ENCODE measurements at places on chromosomes 13 and 19.

- DNase-seq, result no peak
Observed at GRCh38 chr19:41299046-41299754, 10.8 kb upstream of the CCDC97 start.

DNA sequence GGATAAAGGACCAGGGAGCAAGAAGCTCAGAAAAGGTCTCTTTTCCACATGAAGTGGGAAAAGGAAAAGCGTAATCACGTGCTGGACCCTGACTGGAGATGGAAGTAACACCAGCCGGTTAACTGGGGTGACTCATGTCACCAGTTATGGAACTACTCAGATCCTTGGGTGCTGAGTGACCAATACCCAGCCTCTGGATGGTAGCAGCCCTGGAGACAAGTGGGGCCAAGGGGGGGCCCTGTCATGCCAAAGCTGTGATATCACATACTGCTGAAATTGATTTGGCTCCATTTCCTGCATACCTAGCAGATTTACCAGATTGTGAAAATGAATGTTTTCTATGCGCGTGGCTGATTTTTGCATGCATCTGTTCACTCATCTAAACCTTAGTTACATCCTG, 158.9 kb downstream of the ZIC5 start:
- no peak for DNase-seq

DNA sequence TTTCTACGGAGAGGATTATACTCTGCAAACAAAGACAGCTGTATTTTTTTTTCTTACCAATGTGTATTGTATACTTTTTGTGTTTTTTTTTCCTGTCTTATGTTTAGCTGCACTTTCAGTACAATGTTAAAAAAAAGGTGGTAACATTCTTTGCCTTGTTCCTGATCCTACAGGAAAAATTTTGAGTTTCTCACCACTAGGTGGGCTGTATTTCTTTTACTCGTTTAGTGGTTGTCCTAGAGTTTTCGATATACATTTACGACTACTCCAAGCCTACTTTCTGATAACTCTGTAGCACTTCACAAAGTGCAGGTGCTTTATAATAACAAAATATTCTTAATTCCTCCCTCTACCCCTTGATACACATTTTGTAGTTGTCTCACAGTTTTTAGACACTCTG, 652.2 kb downstream of the UQCRFS1 start:
- DNase-seq, result no peak

DNA sequence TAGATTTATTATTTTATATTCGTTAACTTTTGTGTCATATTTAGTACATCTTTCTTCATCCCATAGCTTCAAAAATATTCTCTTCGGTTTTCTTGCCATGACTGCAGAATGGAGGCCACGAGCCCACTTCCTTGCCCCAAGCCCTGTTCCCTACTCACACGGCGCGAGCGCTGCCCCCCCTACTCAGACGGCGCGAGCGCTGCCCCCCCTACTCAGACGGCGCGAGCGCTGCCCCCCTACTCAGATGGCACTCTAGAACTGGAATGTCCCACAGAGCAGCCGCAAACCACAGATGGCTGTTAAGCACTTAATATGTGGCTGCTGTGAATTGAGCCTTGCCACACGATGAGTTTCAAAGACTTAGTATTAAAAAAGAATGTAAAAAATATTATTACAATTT, 102.2 kb upstream of the PEG3 start:
- DNase-seq, result no peak

GRCh38 chr19:43519436-43520088, 7.4 kb downstream of the ETHE1 start:
- DNase-seq, result peak; percentile 85

GRCh38 chr19:14433554-14434501, 722 bp downstream of the PKN1 start:
- DNase-seq, result no peak

- no peak for DNase-seq
Observed at GRCh38 chr13:49026851-49027250, 51.1 kb downstream of the FNDC3A start.

DNA sequence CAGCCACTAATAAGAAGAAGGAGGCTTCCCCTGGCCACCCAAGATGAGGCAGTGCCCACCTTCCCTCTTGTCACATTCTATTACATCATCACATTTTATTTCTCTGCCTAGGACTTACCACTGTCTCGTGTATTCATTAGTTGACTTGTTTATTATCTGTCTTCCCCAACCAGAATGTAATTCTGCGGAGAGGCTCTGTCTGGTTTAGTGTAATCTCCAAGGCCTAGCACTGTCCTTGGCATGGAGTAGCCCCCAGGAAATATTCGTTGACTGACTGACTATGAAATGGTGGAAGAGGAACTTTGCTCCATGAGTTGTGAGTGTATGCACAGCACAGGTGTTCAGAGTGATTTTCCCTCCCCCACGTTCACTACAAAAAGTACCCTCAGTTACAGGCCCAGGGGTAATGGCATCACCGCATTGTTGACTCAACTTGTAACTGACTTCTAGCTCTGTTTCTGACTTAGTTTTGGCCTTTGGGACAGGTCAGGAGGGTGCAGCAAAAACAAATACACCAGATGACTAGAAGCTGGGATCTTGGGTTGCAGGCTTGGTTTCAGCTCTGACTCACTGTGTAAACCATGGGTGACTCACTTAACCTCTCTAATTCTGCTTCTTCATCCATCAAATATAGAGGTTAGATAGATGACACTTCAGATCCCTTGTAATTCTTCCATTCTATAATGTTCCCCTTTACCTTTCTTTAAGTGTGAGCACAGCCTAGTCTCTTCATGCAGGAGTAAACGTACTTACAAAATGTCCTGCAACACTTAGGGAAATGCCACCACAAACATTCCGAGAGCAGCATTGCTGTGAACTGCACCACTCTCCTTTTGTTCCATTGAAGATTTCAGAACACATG, 229.7 kb downstream of the KCNRG start:
- no peak for DNase-seq

DNA sequence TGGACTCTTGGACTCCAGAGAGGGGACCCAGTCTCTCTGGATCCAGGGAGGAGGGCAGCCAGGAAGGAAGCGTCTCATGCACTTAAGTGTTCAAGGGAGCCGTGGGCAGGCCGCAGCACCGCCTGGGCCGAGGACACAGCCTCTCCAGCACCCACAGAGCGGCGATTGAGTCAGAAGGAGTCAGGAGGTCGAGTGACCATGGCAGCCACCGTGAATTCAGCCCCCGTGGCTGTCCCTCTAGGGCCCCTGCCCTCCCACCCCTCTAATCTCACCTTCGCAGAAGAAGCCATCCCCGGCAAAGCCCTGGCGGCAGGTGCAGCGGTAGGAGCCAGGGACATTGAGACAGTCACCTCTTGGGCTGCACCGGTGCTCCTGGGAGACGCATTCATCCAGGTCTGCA, 38.0 kb downstream of the FBN3 start:
- DNase-seq, result no peak

DNA sequence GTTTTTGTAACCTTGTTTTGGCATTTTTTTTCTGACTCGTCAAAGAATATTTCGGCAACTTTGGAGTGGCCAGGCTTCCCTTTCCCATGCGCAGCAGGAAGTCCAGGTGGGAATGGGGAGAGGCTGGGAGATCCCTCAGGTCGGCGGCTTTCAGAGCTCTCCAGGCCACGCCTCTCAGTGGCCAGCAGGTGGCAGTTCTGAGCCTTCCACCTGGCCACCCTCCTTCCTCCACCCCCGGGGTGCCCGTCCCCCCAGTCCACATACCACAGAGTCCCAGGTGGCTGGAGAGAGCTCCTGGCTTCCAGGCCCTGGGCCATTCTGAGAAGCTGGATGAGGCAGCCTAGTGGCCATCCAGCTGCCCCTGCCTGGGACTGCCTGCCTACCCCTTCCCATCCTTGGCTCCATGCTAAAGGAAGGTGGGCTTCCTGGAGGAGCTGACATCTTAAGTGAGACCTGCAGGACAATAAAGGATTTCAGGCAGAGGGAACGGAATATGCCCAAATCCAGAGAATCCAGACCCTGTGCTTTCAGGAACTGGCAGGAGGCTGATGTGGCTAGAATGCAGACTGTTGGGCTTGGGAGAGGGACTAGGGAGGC, 46.3 kb downstream of the CCNE1 start:
- DNase-seq, result no peak

DNA sequence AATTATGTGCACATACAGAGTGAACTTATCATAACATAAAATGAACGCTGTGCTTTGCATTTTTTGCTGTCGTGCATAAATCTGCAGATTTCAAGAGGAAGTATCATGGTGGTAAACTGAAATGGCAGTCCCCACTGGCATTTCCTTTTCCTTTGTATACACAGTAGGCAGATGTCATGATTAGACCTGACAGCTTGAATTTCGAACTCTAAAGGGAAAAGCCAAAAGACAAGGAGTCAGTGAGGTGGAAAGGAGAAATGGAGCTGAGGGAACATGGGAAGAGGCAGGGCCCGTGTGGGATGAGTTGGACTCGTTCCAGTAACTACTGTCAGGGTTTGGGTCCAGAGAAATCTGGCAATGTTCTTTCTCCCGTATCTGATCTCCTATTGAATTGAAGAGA, 454.1 kb upstream of the SGCG start:
- DNase-seq, result no peak

DNA sequence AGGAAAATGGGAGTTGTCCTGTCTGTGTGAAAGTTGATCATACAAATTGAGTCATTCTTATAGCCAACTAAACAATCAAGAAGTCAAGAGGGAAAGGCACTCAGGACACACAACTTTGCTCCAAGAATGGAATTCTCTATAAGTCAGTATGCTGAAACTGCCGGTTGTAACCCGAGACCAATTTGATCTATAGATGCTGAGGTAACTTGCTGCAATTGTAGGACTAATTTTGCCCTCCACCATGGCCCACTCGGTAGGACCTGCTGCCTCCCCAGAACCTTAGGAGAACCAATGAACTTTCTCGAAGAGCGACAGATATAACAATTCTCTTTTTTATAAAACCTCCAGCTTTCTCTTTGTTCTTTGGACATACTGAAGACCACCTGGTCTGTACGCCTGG, 157.0 kb downstream of the RNF17 start:
- no peak for DNase-seq

- no peak for DNase-seq
Observed at GRCh38 chr19:12994701-12995595, at the start of gene NFIX. Gene NFIX, plus strand, starts transcription at chr19:12995475. Its CDS starts 363 bp downstream, at chr19:12995838.

DNA sequence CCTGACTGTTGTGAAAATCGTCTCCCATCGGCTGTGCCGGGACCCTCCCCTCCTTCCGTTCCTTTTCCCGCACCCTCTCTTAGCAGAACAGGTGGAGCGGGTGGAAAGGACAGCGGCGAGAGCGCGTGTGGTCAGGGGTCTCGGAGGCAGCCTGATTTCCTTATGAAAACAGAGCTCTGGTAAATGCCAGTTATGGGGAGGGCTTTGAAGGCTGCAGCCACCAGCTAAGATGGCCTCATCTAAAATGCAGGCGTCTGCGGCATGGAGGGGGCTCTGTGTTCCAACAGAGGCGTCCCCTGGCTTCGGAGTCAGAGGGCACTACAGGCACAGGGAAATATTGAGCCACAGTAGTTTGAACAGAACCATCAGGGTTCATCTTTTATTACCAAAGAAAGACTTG, 93.8 kb upstream of the SOX1 start:
- DNase-seq, result no peak

GRCh38 chr13:20940083-20940482, 37.5 kb upstream of the XPO4 start:
- DNase-seq, result no peak

DNA sequence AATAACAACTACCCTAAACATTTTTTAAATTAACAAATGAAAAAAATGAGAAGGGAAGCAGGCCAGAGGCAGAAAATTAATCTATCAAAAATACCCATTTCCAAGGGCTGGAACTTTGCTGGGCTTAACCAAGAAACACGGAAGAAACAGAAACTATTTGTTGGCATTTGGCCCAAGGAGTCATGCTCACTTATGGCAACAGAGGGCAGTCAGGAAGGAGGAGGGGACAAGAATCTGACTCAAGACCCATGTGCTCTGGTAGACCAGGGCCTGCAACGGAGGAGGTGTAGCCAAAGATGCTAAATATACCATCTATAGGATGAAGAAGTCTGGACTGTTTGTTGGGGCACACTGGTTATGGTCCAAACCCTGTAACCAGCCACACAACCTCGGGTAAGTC, 496.7 kb downstream of the COG6 start:
- DNase-seq, result no peak

GRCh38 chr13:44293908-44294735, 79.5 kb upstream of the SERP2 start:
- no peak for DNase-seq

- no peak for DNase-seq
Observed at GRCh38 chr19:2607712-2608601, 94.5 kb downstream of the GNG7 start.

GRCh38 chr13:78139765-78140164, 221.1 kb upstream of the EDNRB start:
- no peak for DNase-seq

DNA sequence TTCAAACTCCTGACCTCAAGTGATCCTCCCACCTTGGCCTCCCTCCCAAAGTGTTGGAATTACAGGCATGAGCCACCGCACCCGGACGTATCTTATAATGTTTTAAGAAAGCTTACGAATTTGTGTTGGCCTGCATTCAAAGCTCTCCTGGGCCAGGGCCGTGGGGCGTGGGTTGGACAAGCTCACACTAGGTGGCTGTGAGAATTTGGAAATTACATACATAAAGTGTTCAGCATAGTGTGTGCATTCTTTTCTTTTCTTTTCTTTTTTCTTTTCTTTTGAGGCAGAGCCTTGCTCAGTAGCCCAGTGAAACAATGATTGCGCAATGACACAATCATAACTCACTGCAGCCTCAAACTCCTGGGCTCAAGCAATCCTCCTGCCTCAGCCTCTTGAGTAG, 2.6 kb downstream of the ZSWIM4 start:
- no peak for DNase-seq

GRCh38 chr19:9741476-9742171, 26.9 kb downstream of the ZNF846 start:
- DNase-seq, result no peak

GRCh38 chr13:38334845-38335244, 14.8 kb upstream of the UFM1 start:
- no peak for DNase-seq

GRCh38 chr13:100529666-100530377, 58.8 kb downstream of the GGACT start:
- DNase-seq, result no peak

- DNase-seq, result no peak
Observed at GRCh38 chr13:43510956-43511901, 275.5 kb downstream of the ENOX1 start.

DNA sequence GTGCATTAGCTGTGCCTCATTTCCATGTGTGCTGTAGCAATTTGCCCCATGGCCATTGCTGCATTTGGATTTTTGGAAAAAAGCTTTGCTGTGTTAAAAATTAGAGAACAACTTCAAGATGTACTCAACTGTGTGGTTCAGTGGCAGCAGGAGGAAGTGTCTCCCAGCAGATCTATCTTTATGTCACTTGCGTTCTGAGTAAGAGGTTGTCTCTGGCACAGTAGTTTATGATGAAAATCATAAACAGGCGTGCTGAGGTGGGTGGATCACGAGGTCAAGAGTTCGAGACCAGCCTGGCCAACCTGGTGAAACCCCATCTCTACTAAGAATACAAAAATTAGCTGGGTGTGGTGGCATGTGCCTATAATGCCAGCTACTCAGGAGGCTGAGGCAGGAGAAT, 29.0 kb upstream of the RNF17 start:
- no peak for DNase-seq

All from dorsolateral prefrontal cortex (tissue), 122 donors.